ENCODE measurements at places on chromosomes 2 and 18.

- DNase-seq, result no peak
Measured at GRCh38 chr18:35185771-35186170, 55.1 kb upstream of the ZNF397 start.

DNA sequence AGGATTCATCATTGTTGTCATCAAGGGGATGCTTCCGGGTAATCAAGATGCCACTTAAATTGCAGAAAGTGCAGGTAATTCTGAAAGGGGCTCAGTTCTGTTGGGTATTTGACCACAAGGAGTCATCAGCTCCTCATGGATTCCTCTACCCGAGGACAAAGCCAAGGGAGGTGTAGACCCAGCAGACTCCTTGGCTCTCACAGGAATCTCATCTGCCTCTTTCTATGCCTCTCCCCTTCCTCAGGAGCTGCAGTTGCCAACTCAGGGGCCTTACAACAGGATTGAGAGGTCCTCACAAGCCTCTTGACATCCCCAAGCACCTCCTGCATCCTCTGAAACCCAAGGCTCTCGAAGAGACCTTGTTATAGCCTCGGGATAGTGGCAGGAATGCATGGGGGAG is 44.0 kb downstream of the ITGB6 start:
- no peak for DNase-seq

- DNase-seq, result no peak
Measured at GRCh38 chr2:177550264-177551200, 158.0 kb downstream of the AGPS start.

GRCh38 chr2:234060236-234060635 is 9.7 kb downstream of the SPP2 start:
- no peak for DNase-seq

DNA sequence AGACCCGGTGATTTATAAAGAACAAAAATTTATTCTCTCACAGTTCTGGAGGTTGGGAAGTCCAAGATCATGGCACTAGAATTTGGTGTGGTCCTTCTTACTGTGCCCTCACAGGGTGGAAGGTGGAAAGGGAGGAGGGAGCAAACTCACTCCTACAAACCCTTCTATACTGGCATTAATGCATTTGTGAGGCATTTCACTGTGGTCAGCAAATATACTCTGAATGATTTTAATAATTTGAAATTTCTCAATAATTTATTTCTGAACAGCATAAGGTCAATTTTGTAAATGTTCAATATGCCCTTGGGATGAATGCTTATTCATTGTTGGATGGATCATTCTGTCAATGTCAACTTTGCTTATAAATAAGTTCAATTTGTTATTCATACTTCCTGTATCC is 120.6 kb downstream of the GATA6 start:
- no peak for DNase-seq

DNA sequence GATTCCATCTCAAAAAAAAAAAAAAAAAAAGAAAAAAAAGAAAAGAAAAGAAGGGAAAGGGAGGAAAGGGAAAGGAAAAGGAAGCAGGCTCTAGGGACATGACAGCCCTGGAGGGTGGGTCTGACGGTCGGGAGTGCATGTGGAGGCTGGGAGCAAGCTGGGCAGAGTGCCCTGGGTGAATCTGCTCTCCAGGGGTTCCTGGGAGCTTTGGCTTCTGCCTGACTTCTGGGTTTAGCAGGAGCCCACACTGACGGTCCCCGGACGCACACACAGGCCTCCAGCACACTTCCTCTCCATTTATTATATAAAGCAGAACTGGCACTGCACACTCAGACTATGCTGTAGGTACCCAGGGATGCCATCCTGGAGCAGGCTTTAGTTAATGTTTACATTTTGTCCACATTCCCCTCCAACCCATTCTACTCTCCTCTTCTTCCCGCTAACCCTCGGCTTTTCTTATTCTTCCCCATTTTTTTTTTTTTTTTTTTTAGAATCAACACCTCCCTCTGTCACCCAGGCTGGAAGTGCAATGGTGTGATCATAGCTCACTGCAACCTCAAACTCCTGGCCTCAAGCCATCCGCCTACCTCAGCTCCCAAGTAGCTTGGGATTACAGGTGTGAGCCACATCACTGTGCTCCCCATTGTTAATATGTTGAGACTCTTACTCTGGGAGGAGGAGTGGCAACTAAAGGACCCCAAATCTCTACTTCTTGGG is 151.1 kb upstream of the SLC1A4 start:
- no peak for DNase-seq

DNA sequence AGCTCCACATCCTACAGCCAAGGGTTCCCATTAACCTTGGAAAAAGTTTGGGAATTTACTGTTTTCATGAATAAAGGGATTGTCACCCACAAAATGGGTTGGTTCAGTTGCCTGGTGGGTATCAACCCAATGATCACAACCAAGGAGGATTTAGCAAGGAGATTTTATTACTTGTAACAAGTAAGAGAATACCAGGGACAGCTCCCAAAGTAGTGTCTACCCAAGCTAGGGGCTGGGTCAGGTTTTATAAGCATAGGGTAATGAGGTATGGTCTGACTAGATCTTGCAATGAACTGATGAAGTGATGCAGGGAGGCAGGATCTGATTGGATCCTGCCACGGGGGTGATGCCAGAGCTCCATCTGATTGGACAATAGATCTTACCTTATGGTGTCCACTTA is 681.8 kb downstream of the SLC4A3 start:
- no peak for DNase-seq
